ENCODE measurements at places on chromosomes 5 and 9.

DNA sequence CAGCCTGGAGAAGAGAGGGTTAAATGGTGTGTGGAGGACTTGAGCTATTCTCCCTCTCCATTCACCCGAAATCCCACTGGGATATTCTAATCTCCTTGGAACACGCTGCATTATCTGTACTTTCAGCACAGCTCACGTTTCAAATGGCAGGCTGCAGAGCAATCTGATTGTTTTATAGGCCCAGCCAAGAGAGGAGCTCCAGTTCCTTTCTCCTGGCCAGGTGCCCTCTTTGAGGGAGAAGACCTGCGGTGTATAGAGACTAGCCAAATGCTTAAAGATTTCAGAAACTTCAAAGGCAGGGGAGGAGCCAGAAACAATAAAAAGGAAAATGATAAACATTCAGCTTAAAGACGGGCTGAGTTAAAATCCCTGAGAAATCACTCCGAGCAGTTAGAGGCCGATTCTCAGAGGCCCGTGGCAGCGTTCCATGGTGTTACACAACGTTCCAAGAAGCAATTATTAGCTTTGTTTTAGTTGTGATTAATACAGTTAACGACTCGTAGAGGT lies 564.0 kb upstream of the KLF4 start:
- no peak for DNase-seq

GRCh38 chr5:127776477-127776876 lies 73.3 kb downstream of the CCDC192 start:
- no peak for DNase-seq

DNA sequence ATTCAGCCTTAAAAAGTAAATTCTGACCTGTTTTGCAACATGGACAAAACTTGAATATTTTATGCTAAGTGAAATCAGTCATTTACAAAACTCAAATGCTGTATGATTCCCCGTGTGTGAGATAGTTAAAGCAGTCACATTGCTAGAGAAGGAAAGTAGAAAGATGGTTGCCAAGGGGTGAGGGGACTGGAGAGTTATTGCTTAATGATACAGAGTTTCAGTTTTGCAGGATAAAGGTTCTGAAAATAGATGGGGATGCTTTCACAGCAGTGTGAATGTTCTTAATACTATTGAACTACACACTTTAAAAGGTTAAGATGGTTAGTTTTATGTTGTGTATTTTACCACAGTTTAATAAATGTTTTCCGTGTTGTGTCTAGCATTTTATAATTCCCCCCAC lies 51.2 kb downstream of the SGCD start:
- DNase-seq, result no peak

DNA sequence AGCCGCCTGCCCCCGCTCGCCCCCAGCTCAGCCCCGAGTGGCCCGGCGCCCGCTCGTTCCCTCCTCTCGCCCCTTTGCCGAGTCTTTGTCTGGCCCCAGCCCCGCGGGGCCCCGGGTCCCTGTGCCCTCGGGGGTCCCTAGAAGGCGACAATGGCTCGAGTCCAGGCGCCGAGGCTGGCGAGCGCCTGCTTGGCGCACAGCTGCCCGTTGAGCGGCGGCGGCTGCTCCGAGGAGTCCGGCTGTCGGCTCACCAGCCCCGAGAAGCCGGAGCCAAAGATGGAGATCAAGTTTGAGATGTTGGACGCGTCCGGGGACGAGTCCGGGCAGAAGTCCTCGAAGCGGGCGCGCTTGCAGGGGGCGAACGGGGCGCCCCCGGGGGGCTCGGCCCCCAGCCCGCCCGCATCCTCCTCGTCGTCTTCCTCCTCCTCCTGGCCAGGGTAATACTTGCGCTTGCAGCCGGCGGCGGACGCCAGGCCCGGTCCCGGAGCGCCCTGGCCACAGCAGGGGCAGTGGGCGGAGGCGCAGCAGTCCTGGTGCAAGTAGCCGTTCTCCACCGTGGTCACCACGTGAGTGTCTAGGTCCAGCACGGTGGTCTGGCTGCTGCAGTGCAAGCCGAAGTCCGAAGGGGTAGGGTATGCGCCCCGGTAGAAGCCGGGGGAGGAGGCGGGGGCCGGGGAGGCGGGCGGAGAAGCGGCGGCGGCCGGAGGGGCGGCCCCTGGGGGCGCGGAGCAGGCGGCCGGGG lies 1.2 kb downstream of the IER5L start:
- peak; percentile 75 for DNase-seq

GRCh38 chr9:14591411-14591810 lies 101.8 kb downstream of the ZDHHC21 start:
- no peak for DNase-seq

GRCh38 chr5:142384014-142384413 lies 59.2 kb upstream of the SPRY4 start:
- no peak for DNase-seq

- DNase-seq, result no peak
Measured at GRCh38 chr5:173772384-173773059, 115.6 kb upstream of the CPEB4 start.
